ENCODE measurements at places on chromosomes 2 and 18.

DNA sequence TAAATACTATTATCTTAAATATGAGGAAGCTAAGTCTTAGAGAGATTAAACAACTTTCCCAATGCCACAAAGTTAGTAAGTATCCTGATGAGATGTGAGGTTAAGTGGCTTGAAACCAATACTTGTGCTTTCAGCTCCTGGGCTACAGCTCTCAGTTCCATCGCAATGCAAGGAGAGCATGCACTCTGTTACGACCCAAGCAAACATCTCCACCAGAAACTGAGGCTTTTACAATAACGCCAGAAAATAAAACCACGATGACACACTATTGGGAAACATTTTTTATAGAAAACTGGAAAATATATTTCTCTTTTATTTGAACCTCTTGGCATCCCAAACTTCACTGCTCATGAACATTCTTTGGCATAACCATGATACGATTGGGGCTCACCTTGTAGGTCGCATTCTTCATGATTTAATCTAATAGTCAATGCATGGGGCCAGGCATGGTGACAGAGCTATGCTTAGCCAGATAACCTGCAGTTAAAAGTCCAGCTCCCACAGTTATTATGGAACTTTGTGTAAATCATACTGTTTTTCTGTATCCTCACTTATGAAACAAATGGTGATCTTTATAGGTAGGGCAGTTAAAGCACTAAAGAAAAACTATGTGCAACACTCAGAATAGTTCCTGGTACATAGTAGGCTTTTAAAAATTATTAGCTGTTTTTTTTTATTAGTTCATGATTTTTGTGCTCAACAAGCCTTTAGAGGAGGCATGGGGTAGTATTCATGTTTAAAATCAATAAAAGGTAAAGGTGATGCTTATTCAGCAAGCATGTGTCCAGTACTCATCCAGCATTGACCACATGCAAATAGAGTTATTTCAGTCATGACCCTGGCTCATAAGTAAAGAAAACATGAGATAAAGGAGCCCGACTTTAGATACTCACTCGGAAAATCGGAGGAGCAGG is 238.3 kb upstream of the TRIB2 start:
- H3K36me3 ChIP-seq = no peaks in the 10 kb centered on the region
- H3K4me1 ChIP-seq = no peaks in the 10 kb centered on the region
- H3K4me3 ChIP-seq = no peak overlapping the region
- no peaks in the 10 kb centered on the region for H3K27me3 ChIP-seq
- H3K27ac ChIP-seq = no peak overlapping the region
- no peak for DNase-seq

DNA sequence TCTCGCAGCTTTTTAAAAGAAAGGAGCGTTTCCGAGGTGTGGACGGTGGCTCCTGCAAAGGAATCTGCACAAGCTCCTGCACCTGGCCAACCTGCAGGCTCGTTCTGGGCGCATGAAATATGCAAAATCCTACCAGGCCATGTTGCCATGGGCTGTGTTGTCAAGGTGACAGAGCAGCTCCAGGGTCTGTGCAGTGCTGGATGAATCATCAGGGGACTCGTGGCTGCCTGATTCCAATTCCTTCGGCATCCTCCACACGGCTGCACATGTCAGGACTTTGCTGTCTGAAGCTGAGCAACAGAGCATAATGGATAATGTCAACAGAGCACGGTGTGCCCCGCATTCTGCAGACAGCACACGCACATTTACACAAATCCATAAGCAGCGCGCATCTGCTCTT is 120.5 kb downstream of the EIPR1 start:
- no peak overlapping the region for H3K4me3 ChIP-seq
- H3K27ac ChIP-seq = no peak overlapping the region
- DNase-seq = no peak
- no peaks in the 10 kb centered on the region for H3K27me3 ChIP-seq

DNA sequence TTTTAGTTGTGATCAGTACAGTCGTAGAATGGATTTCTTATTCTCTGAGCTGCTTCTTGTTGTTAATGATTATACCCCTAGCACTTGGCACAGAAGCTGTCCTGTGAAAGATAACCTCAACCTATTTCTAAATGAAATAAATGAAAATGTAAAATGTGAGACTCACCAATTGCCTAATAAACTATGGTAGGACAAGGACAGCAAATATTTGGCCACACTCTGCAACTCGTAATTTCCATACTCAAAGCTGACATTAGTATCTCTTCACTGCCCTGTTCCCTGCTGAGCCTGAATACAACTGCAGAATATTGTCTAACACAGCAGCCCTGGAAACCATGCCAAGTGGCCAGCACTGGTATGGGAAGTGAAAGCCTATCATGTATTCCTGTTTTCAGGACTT is 34.5 kb downstream of the TMEM182 start:
- no peak overlapping the region for H3K27ac ChIP-seq
- H3K36me3 ChIP-seq = peaks cover 2% of the 10 kb centered on the region
- no peaks in the 10 kb centered on the region for H3K4me1 ChIP-seq

GRCh38 chr18:30378097-30378496 is 664.4 kb downstream of the DSC3 start:
- no peak overlapping the region for H3K4me3 ChIP-seq
- no peaks in the 10 kb centered on the region for H3K36me3 ChIP-seq
- no peaks in the 10 kb centered on the region for H3K27me3 ChIP-seq
- H3K4me1 ChIP-seq = no peaks in the 10 kb centered on the region
- no peak overlapping the region for H3K27ac ChIP-seq
- no peak for DNase-seq

GRCh38 chr2:112187805-112188596 is 49.8 kb downstream of the FBLN7 start:
- H3K4me1 ChIP-seq = peaks cover 62% of the 10 kb centered on the region
- peak overlapping the region; percentile 40 for H3K4me3 ChIP-seq
- no peaks in the 10 kb centered on the region for H3K36me3 ChIP-seq
- H3K27ac ChIP-seq = peak overlapping the region; percentile 96
- H3K27me3 ChIP-seq = no peaks in the 10 kb centered on the region

GRCh38 chr2:7031547-7032245 is 114.5 kb downstream of the RNF144A start:
- no peaks in the 10 kb centered on the region for H3K4me1 ChIP-seq
- no peaks in the 10 kb centered on the region for H3K27me3 ChIP-seq
- H3K27ac ChIP-seq = peak overlapping the region; percentile 71
- H3K4me3 ChIP-seq = no peak overlapping the region
- peak; percentile 67 for DNase-seq

GRCh38 chr2:149291881-149292280 is 38.5 kb upstream of the LYPD6 start:
- no peaks in the 10 kb centered on the region for H3K4me1 ChIP-seq
- H3K27me3 ChIP-seq = no peaks in the 10 kb centered on the region
- H3K4me3 ChIP-seq = no peak overlapping the region
- no peaks in the 10 kb centered on the region for H3K36me3 ChIP-seq
- DNase-seq = no peak

GRCh38 chr2:157082950-157083349 is 174.6 kb upstream of the GALNT5 start:
- H3K4me1 ChIP-seq = no peaks in the 10 kb centered on the region
- no peaks in the 10 kb centered on the region for H3K27me3 ChIP-seq
- H3K27ac ChIP-seq = no peak overlapping the region
- no peak overlapping the region for H3K4me3 ChIP-seq
- H3K36me3 ChIP-seq = no peaks in the 10 kb centered on the region
- no peak for DNase-seq

DNA sequence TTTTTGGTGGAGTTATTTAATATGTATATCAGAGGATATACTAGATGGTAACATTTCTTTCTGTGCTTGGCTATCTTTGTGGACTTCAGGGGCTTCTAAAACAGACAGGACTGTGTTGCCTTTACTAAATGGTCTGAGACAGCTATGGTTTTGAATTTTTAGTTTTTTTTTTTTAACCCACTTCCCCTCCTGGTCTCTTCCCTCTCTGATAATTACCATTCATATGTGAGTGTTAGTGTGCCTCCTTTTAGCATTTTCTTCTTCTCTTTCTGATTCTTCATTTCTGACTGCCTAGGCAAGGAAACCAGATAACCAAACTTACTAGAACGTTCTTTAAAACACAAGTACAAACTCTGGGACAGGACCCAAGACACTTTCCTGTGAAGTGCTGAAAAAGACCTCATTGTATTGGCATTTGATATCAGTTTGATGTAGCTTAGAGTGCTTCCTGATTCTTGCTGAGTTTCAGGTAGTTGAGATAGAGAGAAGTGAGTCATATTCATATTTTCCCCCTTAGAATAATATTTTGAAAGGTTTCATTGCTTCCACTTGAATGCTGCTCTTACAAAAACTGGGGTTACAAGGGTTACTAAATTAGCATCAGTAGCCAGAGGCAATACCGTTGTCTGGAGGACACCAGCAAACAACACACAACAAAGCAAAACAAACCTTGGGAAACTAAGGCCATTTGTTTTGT is 52.7 kb downstream of the SMAD4 start:
- peaks cover 3% of the 10 kb centered on the region for H3K36me3 ChIP-seq
- H3K27me3 ChIP-seq = no peaks in the 10 kb centered on the region
- no peak for DNase-seq
- H3K4me3 ChIP-seq = no peak overlapping the region

DNA sequence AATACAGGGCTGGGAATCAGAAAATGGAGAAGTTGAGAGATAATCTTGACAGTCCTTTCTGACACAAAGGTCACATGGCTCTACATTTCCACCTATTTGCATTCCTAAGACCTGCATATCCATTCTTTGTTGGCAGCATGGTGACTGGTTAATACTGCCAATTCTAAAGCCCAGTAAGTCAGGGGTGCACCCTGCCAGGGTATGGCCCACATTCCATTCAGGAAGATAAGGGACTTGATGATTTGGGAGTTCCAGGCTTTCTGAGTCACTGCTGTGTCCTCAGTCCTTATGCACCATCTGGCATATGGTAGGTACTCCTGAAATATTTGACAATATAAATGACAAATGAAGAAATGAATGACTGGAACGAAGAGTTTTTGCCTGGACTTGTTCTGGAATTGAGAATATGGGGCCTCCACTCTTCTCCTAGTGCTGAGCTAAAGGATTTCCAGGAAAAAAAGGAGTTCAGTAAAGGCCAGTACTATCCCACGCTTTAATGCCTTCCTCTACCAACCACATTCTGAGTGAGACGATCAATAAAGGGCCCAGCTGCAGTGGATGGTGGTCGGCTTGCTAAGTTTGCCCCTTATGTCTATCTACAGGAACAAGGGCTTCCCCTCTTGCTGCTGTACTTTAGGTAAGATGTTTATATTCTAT is 31.7 kb upstream of the EIF2AK3 start:
- no peaks in the 10 kb centered on the region for H3K36me3 ChIP-seq
- no peaks in the 10 kb centered on the region for H3K27me3 ChIP-seq
- H3K4me3 ChIP-seq = no peak overlapping the region
- H3K4me1 ChIP-seq = no peaks in the 10 kb centered on the region

- DNase-seq = no peak
- H3K27ac ChIP-seq = no peak overlapping the region
- no peaks in the 10 kb centered on the region for H3K4me1 ChIP-seq
- no peak overlapping the region for H3K4me3 ChIP-seq
- H3K27me3 ChIP-seq = peaks cover 12% of the 10 kb centered on the region
Observed at GRCh38 chr2:15734674-15735483, 143.2 kb downstream of the DDX1 start.

All from T-cell (primary cell).